ENCODE measurements at places on chromosomes 12 and 14.

DNA sequence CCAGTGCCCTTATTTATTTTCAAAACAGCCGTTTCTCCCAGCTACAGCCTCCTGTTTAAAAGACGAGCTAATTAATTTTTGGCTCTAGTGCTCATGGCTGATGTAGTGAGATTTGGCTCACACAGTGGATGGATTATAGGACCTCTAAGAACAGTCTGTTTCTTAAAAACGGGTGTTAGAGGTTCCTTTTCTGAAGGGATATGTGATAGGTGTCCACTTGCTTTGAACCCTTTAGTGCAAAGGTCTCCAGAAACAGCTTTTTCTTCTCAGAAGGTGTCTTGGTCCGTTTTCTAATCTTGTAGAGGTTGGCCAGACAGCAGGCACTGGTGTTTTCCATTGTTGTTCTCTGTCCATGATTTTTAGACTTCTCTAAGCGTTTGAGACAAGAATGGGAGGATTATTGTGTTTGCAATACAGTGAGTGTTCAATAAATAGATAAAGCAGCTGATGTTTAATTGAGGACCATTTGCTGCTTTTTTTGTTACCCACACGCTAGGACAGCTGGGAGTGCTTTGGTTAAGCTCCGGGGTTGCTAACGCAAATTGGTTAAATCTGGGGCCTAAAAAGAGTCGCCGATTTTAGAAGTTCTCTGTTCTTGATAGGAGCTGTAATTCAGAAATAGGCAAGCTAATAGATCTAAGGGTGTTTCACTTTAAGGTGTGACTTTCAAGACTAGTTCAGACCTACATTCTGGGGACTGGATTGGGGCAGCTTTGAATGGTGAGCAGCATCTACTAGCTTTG, 1.0 kb downstream of the BORCS5 start:
- no peak for DNase-seq

- no peak for DNase-seq
These were observed 42.7 kb downstream of the C14orf132 start for GRCh38 chr14:96081767-96082400.

DNA sequence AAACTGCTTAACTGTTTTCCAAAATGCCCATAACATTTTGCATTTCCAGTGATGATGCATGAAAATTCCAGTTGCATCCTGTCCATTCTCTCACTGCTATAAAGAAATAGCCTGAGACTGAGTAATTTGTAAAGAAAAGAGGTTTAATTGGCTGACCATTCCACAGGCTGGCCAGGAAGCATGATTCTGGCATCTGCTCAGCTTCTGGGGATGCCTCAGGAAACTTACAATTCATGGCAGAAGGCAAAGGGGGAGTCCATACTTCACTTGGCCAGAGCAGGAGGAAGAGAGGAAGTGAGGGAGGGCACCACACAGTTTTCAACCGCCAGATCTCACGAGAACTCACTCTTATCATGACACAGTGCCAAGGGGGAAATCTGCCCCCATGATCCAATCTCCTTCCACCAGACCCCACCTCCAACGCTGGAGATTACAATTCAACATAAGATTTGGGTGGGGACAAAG, 18.2 kb upstream of the CLEC2D start:
- DNase-seq = no peak

GRCh38 chr12:5200278-5201087, 156.8 kb downstream of the KCNA5 start:
- DNase-seq = no peak

DNA sequence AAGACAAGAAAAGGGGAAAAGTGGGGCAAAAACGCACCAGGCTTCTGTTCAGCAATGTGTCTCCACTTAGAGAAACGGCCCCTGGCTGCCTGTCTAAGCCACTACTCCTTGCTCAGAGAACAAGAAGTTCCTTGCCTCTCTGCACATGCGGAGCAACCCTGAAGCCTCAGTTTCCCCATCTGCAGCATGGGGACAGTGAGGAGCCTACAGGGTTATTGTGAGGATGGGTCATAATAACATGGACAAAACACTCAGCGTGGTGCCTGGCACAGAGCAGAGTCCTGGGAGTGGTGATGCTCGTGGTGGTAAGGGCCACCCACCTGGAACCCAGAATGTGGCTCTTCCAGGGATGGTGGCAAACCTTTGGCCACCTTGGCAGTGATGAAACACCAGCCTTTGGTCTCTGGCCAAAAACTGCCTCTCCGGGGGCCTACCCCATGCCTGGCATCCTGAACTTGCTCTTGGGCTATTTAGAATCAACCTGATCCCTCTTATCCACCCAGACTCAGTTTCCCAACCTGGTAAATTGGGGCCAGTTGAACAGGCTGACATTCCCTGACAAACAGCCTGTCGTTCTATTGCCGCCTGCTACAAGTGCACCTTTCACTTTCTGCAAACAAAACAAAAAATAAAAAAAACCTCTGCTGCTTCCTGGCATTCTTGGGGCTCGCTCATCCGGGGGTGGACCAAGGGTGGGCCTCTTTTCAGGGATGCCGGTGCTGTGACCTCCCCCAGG, 56.5 kb upstream of the DLK1 start:
- no peak for DNase-seq

DNA sequence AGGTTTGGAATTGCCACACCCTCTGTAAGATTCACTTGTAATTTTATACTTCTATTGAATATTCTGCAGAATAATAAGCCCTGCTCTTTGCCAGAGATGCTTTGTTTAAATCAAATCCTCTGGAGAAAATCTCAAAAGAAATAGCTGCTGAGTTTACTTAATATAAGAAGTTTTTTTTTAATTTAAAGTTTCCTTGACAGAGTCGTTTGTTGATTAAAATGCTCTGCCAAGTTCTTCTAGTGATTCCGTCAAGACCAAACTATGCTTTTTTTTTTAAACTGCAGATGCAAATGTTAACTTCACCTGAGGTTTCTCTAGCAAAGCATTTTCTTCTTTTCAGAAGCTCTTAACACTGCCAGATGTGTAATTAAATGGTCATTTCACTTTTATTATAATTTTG, 13.4 kb upstream of the NAV3 start:
- DNase-seq = no peak

GRCh38 chr14:33508126-33509062, 442.5 kb downstream of the EGLN3 start:
- no peak for DNase-seq

DNA sequence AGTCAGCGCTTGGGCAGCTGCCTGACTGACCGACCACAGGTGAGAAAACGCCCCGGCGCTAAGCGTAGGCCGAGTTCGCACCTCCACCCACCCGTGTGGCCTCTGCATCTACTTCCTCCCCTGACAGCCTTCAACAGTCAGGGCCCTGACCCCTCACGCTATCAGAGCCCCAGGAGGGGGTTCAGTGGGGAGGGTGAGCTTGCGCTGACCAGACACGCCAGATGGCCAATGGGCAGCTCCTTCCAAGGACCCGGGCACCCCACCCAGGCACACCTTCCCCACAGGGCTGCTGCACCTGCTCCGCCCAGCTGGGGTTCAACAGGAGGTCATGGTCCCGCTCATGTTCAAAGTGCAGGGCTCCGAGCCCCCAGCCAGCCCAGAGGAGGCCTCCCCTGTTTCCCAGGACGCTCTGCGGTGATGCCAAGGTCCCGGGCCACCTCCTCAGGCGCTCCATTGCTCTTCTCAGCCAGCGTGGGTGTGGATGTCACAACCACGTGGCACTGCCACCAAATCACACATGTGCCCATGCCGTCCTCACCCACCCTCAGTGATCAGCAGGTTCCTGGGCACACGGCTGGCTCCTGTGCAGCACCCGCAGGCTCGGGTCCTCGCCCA, 48.7 kb upstream of the BCL11B start:
- DNase-seq = no peak

- no peak for DNase-seq
These were observed 16.7 kb downstream of the SLCO1C1 start for GRCh38 chr12:20711846-20712245.

DNA sequence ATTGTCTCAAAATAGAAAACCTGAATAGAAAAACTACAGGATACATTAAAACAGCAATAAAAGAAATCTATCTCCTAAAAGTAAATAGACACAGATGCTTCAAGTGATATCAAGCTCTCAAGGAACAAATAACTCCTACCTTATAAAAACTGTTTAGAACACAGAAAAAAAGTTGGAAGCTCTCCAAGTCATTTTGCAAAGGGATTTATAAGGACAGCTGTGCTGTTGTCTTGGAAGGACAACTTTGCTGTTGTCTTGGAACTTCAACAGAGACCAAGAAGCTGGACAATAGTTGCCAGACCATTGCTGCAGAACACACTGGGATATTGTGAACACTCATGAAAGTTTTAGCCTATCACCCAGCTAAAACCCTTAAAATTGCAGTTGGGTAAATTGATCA, 780.7 kb downstream of the FLRT2 start:
- no peak for DNase-seq

GRCh38 chr14:34966413-34966812, 16.4 kb upstream of the SRP54 start:
- DNase-seq = no peak

Measured in stimulated activated CD8-positive, alpha-beta memory T cell treated with anti-CD3 and anti-CD28 coated beads, Interleukin-4, amount 100 ng/mL, for 1 hour (primary cell).